ENCODE measurements at places on chromosomes 3 and 15.

DNA sequence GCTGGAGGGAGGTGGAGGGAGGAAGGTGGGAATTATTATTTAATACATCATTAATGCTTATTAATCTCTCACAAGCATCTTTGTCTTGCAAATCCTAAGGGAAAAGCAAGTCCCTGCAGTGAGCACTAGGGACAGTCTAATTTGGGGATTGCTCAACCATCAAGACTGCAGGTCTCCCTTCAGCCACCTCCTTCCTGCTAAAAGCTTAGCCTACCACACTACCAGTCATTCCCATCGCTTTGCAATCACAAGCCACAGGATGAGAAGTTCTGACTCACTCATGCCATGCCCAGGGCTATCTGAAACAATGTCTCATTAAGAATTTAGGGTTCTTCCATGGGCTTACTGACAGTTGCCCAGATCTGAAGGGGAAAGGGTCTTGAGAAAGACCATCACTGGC is 51.0 kb upstream of the EIF1B start:
- no peak for DNase-seq

- no peak for DNase-seq
These were observed 336.5 kb upstream of the TGFBR2 start for GRCh38 chr3:30269751-30270445.

DNA sequence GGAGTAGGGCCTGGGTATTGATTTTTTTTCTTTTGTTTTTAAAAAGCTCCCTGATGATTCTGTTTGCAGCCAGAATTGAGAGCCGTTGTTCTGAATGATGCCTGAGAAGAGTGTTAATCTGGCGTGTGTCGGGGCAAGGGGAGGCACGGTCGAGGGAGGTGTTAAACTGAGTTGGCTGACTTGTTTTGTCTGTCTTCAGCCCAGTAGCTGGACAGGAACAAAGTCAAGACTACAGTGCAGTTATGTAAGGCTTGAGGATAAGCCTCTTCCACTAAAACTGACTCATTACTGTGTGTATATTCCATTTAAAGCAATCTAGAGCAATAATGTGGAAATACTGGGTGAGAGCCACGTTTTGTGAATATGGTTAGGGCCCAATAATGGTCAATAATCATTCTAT is 119.0 kb upstream of the DLG1 start:
- no peak for DNase-seq

GRCh38 chr3:71310359-71310979 is 273.1 kb downstream of the FOXP1 start:
- no peak for DNase-seq

- no peak for DNase-seq
These were observed 259.5 kb downstream of the THRB start for GRCh38 chr3:24235121-24235520.

- DNase-seq = no peak
These were observed 42.2 kb downstream of the KLF15 start for GRCh38 chr3:126314790-126315658.

GRCh38 chr3:59680919-59681318 is 631.1 kb upstream of the CFAP20DC start:
- DNase-seq = no peak

GRCh38 chr3:48845170-48845569 is 2.5 kb downstream of the PRKAR2A start:
- no peak for DNase-seq

DNA sequence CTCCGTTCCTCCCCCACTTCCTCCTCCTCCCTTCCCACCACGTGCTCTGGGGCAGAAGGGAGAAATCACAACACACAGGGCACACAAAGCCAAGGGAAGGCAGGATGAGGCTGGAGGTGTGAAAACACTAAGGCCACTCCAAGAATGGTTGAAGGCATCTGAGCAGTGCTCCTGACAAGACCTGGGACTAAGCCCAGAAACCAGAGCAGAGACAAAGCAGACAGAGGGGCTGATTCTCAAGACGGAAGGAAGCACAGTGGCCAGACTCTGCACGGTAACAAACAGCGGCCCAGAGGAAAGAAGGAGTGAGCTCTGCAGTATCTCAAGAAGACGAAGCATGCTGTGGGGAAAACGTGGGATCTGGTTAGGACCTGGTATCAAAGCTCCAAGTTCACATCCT is 78.1 kb downstream of the ADCY5 start:
- DNase-seq = no peak

DNA sequence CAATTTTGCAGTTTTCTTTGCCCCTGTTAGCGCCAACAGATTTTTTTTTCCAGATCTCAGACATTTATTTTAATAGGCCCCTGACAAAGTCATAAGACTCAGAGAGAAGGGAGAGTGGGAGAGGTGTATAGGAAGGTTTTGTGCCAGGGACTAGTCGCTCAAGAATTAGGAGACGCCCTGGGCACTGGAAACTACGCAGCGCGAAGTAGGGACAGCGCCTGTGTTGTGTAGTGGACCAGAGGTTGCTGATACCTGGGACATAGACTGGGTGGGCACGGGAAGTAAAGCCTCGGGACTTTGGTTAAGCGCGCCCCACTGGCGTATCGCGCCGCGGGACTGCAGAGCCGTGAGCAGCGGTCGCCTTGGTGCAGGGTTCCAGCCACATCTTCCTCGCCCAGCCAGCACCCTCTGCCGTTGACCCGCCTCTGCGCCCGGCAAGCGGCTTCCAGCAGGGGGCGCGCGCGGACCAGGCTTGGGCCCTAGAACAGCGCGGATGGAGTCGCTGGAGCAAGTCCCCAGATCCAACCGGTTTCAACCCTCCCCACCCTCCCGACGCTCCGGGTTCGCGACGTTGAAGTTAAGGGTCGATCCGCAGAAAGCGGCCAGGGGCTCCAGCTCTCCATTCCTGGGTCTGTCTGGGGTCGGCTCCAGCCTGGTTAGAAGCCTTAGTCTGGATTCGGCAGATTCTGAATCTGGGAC is 3.0 kb upstream of the ISLR2 start:
- DNase-seq = peak; percentile 91

DNA sequence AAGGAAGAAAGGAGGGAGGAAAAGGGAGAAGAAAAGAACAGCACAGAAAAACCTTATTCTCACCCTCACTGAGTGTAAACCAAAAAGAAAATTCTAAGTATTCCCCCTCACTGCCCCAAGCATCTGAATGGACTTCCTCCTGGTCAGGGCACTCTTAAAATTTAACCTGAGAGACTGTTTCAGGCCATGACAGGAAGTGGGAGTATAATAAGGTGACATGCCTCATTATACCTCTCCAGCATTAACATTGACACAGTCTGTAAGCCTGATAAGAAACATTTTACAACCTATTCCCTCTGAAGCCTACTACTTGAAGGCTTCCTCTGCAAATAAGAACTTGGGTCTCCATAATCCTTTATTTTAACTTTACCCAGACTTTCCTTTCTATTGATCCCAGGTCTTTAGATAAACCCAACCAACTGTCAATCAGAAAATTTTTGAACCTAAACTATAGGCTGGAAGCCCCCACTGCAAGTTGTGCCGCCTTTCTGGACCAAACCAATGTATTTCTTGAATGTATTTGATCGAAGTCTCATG is 41.7 kb downstream of the SLCO2A1 start:
- DNase-seq = no peak

DNA sequence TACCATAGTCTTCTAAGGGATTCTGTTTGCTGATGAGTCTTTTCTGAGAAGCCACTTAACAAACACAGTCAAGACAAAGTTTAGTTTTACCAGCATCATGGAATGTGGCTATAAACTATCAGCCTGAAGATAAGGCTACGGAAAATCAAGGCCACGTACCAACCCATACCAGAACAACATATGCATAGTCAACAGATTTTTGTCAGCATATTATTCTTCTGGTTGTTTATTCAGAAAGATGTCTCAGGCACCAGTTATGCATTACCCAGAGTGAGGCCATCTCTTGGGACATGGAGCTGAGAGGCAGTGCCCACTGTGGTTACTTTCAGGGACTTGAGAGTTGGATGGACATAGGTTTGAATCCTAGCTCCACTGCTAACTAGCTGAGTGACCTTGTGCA is 60.4 kb downstream of the SOX2 start:
- DNase-seq = no peak

GRCh38 chr3:31277582-31277981 is 255.1 kb upstream of the STT3B start:
- no peak for DNase-seq

DNA sequence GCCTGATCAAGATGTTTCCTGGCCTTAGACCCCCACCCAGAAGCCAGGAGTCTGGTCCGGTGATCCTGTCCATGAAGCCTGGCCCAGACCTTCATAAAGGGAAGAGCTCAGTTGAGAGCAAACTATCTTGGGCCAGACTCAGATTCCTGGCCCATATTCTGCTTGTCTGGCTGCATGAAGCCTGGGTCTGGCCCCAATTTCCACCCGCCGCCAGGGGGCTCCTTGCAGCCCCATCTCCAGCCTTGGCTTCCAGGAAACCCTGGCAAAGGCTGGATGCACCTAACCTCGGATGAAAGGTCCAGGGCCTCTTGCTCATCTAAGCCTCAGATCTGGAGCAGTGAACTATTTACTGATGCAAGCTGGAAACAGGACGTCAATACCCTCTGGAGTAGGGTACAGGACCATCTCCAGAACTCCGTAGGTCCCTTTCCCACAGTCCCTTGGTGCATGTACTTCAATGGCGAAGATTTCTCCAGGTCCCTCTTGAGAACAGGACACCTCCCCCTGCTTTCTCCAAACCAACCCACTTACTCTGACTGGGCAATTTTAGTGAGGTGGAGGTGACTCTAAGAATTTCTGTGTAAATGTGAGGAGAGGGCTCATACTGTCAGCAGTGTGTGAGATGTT is 5.6 kb downstream of the FOXL2 start:
- peak; percentile 59 for DNase-seq

- DNase-seq = no peak
These were observed 18.9 kb upstream of the ARRDC4 start for GRCh38 chr15:97941572-97941971.

DNA sequence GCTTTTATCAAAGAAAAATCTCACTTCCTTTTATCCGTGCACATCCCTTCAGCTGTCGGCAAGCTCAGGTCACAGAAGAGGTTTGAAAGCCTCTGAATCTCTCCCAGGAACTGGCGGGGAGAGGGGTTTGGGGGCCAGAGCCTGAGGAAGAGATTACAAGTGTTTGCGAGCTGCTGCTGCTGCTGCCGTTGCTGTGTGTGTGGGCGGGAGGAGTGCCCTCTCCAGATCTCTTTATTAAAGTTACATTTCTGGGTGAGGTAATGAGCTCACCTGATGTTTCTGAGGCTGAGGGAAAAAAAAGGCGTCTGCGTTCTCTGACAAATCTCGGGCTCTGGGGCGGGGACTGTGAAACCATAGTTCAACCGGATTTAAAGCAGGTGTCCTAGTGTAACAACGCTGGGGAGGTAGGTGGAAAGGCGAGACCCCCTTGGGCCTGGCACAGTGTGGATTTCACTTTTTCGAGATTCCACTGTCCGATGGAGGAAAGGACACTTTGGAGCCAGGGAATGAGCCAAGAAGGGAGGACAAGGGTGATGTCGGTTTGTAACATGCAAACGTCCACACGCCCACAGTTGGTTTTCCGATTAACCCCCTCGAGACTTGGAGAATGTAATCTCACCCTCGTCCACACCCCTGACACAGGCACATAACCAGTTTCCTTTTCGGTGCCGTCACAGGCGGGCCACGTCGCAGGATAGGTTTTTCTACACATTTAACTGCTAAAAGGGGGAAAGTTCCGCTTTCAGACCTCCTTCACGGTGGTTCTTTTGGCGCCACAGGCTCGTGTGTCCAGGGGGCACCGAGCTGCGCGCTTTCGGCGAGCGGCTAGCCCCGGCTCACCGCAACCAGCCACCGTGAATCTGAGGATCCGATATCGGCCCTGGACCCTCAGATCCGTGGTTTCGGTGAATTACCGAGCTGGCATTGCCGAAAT is 2.1 kb downstream of the ALCAM start:
- DNase-seq = peak; percentile 37

- peak; percentile 23 for DNase-seq
These were observed 255.3 kb downstream of the RORA start for GRCh38 chr15:60973637-60974415.

DNA sequence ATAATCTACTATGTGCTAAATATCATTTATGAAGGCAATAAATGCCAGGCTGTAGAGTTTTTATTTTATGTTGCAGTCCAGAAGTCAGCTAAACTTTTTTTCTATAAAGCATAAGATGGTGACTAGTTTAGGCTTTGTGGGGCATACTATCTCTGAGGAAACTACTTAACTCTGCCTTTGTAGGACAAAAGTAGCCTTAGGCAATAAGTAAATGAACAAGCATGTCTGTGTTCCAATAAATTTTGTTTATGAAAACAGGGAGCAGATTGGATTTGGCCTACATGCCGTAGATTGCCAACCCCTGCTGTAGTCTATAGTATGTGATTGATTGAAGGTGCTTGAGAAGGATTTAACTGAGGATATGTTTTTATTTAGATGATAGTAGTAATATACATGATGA is 502.5 kb upstream of the NAALADL2 start:
- no peak for DNase-seq

GRCh38 chr3:178850450-178851190 is 221.0 kb downstream of the ZMAT3 start:
- no peak for DNase-seq

DNA sequence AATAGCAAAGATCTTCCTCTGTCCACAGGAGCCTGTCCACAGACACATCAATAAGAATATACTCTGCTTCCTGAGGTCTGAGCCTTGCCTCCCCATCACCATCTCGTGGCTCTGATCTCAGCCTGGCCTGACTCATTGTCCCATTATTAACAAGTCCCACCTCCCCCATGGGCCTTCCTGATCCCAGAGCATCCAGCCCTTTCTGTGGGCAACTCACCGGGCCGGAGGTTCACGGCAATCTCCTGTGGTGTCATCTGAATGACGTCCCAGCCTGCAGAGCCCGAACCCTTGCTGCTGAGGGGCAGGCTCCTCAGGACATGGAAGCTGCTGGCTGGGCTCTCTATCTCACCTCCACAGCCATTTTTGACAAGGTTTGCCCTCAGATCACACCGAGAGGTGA is 28.1 kb downstream of the ITGB5 start:
- no peak for DNase-seq

DNA sequence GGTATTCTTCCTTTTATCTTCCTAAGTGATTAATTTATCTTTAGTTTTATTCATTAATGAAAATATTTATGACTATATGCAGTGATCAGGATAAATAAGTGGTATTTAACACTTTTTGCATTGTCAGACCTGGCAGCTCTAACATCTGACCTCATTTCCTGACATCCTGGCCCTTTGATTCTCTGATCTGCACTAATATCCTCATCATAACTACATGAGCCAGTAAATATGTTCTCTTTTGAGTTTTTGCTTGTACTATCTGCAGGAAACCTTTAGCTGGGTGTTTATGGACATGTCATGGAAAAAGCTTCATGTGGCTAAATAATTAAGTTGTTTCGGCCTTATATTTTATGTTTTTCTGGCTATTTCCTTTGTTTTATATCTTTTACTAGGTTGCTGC is 10.5 kb downstream of the NKTR start:
- DNase-seq = no peak

GRCh38 chr15:70533931-70534742 is 229.2 kb downstream of the UACA start:
- DNase-seq = no peak

DNA sequence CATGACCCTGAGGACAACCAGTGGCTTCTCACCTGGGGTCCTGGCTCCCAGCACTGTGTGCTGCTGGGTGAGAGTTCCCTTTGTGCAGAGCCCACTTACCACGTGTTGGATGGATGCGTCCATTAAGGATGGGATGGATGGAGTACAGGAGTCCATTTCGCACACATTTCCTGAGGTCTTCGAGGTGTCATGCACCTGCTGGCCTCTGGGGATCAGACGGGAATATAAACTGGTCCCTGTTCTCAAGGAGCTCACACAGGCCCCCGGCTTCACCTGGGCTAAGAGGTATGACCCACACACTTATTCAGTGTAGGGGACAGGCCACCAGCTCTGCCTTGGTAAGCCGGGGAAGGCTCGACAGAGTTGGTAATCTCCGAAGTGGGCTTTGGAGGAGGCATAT is 39.5 kb downstream of the MAGEF1 start:
- no peak for DNase-seq
